Hematopoietic multipotent progenitor cell treated with erythropoietin and hydrocortisone succinate and interleukin-3 and kit ligand, for 17 days (in vitro differentiated cells): ENCODE measurements at places on chromosomes 7 and 10.
A peak's percentile ranks its signal among the peaks of the same experiment; 100 is the strongest.

GRCh38 chr7:104252409-104253134 lies 44.8 kb upstream of the ORC5 start:
- no peak for DNase-seq

DNA sequence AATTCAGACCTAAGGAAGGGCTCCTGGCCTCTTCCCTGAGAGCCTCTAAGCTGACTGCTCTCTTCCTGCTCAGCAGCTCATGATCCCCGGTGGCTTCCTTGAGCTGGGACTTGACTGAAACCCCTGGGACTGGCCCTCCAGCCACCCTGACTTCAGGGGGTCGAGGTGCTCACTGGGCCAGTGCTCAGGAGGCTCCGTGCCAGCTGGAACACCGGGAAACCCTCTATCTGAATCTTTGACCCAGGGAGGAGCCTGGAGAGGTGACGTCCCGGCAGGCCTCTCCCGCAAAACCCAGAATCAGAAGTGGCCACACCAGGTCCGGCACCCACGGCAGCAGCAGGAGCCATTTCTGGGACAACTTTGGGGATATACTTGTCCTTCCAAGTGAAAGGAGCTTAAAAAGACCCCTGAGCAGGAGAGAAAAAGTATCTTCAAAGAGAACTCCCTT lies 110.7 kb downstream of the WDR37 start:
- DNase-seq = no peak

DNA sequence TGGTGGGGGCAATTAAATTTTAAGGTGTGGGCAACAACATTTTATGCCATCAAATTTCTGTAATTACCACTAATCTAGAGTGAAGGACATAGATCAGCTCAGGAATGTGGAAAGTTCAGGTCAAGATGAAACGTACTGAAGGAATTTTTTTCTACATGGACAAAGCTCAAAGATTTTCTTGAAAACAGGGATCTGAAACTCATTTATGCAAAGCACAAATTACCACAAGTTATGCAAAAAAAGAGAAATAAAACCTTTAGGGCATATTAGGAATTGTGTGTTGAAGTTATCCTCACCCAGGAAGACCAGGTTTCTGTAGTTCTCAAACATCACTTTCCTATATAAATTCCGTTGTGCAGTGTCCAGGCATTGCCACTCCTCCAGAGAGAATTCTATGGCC lies 18.9 kb downstream of the ZNF680 start:
- no peak for DNase-seq

DNA sequence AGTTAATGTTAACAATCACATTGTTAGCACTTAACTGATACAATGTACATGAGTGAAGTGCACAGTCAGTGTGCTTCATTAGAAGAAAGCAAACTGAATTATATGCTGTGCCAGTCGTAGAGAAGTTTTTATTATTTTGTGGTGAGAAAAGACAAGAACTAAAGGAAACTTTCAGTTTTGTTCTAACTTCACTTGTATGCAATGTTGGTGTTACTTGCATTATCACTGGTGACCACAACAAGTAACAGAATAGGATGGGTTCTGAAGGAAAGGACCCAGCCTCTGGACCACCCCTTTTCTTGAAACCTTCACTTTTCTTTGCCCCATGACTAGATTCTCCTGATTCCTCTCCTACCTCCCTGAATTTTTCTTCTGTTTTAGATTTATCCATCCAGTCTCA lies 123.3 kb upstream of the GAD2 start:
- no peak for DNase-seq

DNA sequence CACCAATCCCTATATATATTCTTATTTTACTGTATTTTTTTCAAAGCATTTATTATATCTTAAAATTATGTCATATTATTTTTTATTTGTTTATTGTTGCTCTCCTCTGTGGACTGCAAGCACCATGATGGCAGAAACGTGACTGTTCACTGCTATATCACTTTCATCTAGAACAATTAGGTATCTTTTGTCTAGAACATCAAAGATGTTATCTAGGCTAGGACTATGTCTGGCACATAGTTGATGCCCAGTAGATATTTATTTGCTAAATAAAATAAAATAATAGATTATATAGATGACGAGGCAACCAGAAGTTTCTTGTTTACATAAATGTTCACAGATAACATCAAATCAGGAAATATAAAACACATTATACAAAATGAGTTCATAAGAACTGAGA lies 12.4 kb upstream of the GPR158 start:
- no peak for DNase-seq

GRCh38 chr7:28291559-28291958 lies 111.0 kb upstream of the JAZF1 start:
- DNase-seq = no peak

GRCh38 chr10:74189999-74190421 lies 39.0 kb downstream of the ADK start:
- no peak for DNase-seq

DNA sequence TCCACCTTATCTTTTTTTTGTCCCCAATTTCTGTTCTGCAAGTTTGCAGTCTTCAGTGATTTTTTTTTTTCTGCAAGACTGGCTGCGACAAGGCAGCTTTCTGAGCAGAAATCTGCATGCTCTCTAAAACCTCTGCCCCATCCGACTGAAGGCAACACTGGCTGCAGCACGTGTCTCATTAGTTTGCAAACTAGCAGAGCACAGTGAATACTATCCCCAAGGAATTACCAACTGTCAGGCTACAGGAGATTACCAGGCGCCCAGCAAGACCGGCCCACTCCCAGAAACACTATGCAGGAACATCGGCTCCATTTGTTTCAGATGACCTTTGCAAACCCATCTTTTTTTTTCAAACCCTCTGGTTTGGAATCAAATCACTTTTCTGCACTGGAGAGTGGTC lies 538.8 kb downstream of the SORCS1 start:
- no peak for DNase-seq

- no peak for DNase-seq
Observed at GRCh38 chr7:102891693-102892261, 21.0 kb upstream of the LRRC17 start.

DNA sequence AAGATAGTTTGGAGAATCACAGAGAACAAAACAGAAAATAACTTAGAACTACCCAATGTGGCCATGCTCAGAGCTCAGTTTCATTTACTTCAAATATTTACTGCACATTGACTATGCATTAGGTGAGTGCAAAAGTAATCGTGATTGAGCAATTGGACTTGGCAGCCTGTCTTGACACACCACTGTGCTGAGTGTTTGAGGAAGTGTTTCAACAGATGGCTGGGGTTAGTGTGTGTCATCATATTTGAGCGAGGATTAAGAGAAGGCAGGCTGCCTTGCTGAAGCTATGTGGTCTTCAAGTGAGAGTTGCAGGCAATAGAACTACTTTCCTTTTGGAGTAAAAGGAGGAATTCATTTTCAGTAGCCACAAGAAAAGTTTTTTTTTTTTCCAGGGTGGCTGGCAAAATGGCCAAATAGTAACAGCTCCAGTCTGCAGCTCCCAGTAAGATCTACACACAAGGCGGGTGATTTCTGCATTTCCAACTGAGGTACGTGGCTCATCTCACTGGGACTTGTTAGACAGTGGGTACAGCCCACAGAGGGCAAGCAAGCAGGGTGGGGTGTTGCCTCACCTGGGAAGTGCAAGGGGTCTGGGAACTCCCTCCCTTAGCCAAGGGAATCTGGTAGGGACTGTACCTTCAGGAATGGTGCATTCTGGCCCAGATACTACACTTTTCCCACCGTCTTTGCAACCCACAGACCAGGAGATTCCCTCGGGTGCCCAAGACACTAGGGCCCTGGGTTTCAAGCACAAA lies 37.6 kb downstream of the AKR1C4 start:
- DNase-seq = no peak

DNA sequence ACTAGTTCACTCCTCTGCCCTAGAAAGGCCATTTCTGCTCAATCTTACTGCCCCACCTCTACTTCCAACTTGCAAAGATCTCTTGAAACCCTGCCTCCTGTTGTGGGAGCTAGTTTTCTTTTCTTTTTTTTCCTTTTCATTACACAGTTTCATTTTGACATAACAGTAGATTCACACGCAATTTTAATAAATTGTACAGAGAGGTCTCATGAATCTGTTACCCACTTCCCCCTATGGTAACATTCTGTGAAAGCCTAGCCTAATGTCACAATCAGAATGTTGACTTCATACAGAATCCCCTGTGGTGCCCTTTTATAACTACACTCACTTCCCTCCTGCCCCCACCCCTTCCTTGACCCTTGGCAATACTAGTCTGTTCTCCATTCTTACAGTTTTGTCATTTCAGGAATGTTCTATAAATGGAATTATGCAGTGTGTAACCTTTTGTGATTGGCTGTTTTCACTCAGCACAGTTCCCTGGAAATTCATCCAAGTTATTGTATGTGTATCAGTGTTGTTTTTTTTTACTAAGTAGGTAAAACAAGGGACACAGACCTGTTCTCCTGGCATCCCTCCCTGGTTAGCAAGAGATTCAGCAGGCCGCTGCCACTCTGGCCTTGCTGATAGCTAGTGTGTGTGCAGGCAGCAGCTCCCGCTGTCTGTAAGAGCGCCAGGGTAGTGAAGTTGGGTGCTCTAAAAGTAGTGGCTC lies 21.5 kb downstream of the CHST3 start:
- no peak for DNase-seq

DNA sequence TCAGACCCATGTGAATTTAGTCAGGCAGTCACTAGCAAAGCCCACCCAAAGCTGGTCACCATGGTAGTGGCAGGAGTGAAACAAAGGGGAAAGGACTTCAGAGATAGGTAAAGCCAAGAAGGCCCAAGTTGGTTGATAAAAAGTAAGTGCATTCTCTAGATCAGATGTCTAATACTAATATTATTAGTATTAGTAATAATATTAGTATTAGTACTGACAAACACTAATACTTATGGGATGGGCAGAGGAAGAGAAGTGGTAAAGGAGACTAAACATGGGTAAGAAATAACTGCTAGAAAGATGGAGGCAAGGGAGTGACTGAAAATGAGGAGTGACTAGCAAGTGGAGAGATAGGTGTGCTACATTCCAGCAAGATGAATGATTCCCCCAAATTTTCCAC lies 46.6 kb upstream of the PHYHIPL start:
- no peak for DNase-seq

DNA sequence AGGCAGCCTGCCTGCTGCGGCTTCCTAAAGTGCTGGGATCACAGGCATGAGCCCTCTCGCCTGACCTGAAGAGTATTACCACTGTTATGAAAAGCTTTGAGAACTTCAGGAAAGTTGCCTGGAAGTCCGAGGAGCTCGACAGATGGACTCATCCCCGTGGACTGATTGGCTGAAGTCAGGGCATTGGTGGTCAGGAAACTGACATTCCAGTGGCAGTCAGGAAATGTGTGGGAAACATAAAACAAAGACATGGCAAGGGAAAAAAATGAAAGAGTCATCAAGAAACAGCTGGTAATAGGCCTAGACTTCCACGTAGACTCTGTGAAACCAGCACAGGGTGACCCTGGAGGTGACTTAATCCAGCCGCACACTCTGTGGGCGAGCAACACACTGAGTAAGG lies 123.3 kb downstream of the CDH23 start:
- DNase-seq = no peak

- DNase-seq = peak; percentile 38
Observed at GRCh38 chr10:18616337-18616736, 35.0 kb downstream of the NSUN6 start.

DNA sequence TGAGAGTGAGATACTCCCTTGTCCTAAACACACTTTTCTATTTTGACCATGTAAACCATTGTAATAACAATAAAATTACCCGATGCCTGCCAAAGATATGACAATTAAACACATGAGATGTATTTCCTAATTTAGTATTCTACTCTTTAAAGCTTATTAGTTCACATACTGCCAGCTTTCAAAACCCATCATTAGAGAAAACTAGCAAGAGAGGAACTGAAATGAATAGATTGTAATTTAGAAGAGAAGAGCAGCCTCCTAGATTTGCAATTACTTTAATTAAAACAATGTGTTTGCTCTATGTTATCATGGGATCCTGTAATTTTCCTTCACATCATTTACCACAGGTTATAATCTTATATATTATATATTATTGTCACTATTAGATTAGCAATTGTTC lies 428.2 kb downstream of the THSD7A start:
- no peak for DNase-seq

- DNase-seq = no peak
Observed at GRCh38 chr7:311796-312195, 21.8 kb downstream of the FOXL3 start.

GRCh38 chr10:128480601-128481000 lies 354.4 kb upstream of the MKI67 start:
- DNase-seq = no peak

- DNase-seq = peak; percentile 55
Observed at GRCh38 chr10:103350517-103351260, at the start of gene PCGF6. Gene PCGF6, minus strand, starts transcription at chr10:103351140. Its CDS starts 74 bp downstream, at chr10:103351066.

DNA sequence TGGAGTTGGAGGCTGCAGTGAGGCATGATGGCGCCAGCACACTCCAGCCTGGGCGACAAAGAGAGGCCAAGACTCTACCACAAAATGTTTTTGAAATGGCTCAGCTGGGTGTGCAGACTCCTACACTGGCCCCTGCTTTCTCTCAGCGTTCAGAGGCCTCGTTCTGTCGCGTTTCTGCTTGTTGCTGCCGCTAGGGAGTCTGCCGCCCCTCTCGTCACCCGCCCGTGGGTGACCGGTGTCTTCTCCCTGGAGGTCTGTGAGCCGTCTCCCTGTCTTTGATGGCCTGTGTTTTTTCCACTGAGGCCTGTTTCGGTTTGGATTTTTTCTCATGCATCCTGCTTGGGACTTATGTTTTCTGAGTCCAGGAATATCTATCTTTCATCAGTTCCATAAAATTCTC lies 23.6 kb upstream of the UNCX start:
- no peak for DNase-seq

GRCh38 chr10:7192061-7192460 lies 218.8 kb downstream of the SFMBT2 start:
- DNase-seq = no peak

GRCh38 chr7:124033807-124034753 lies 1.2 kb upstream of the TMEM229A start:
- no peak for DNase-seq

GRCh38 chr7:23335621-23336020 lies 36.5 kb downstream of the MALSU1 start:
- no peak for DNase-seq

GRCh38 chr7:92723205-92723604 lies 113.2 kb downstream of the CDK6 start:
- DNase-seq = no peak

- no peak for DNase-seq
Observed at GRCh38 chr10:132036887-132037675, 28.7 kb upstream of the JAKMIP3 start.

GRCh38 chr7:10977113-10977512 lies 3.4 kb downstream of the PHF14 start:
- DNase-seq = no peak

GRCh38 chr7:154960063-154960790 lies 42.7 kb downstream of the PAXIP1 start:
- no peak for DNase-seq

DNA sequence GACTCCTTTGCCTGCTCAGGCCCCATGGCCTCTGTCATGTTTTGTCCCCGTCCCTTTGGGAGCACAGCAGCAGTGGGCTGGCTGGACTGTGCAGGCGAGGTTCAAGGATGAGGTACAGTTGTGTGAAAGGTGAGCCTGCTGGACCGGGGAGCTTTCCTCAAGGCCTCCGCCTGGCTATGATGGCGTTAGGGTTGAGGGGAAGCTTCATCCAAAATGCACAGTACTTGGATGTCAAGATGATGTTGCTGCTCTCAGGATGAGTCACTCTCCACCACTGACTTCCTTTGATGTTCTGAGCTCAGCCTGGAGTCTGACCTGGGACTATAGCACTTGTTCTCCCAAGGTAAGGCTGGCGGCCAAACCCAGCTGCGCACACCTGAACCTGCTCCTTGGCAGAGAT lies 152.7 kb upstream of the SHH start:
- no peak for DNase-seq

GRCh38 chr7:156224833-156225225 lies 412.6 kb upstream of the SHH start:
- no peak for DNase-seq
